Endodermal cell (in vitro differentiated cells): ENCODE measurements at places on chromosomes 12 and 14. TPM values are rescaled to one million over a fixed set of nuclear protein-coding genes. Genes with fewer than 3 reads are reported as not detected.

Gene CLEC4D
- total RNA-seq = 0.72 TPM in 1 of 3 replicates, not detected in the others

DNA sequence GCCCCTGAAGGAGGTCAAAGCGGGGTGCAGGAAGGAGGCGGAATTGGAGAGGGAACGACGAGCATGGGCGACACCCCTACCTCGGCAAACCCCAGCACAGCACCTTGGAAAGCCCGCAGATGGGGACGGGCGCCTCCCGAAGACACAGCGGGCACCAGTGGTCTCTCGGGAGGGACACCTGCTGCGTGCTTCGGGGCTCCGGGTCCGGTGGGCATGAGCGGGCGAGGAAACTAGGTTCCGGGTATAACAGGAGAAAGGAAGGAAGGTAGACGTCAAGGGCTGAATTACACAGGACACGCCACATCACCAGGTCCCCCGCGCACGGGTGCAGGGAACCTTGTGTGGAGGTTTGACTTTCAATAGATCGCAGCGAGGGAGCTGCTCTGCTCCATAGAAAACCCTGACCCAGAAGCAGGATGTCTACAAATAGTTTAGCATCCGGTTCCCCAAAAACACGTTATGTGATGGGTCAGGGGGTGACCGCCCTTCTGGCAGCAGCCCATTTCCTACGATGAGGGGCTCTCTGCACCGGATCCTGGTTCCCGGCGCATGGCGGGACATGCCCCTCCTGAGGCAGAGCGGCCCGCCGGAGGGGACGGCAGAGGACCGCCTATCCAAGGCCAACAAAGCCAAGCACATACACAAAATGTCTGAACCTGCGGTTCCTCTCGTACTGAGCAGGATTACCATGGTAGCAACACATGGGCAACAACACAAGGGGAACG lies 196.9 kb downstream of the ALG10 start:
- DNase-seq = no peak

DNA sequence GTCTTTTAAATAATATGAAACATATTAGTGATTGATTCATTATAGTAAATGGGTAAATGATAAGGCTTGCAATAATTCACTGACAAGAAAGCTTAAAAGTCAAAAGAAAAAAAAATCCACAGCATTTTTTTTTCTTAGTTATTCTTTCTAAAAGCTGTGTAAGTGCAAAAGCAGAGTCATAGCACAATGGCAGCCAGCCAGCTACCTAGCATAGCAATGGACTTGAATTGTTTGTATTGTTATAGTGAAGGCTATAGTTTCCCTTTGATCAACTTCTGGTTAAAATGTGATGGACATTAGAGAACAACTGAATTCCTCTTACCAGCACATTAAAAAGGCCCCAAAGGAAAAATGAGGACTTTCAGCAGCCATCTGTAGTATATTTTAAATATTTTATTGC lies 232.1 kb downstream of the NAV3 start:
- DNase-seq = no peak

DNA sequence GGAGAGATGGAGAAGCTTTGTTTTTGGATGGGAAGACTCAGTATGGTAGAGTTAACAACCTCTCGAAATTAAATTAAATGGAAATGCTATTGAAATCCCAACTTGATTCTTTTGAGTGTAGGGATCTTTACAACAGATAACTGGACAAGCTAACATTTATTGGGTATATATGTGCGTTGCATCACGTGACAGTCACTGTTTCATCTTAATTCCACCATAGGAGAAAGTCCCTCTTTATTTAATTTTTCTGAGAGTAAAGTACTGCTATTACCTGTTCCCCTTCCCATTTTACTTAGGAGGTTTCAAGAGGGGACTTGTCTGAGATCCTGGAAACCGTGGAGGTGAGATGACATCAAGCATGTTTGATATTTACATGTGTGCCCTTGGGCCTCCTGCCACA lies 11.1 kb upstream of the DAO start:
- DNase-seq = no peak

DNA sequence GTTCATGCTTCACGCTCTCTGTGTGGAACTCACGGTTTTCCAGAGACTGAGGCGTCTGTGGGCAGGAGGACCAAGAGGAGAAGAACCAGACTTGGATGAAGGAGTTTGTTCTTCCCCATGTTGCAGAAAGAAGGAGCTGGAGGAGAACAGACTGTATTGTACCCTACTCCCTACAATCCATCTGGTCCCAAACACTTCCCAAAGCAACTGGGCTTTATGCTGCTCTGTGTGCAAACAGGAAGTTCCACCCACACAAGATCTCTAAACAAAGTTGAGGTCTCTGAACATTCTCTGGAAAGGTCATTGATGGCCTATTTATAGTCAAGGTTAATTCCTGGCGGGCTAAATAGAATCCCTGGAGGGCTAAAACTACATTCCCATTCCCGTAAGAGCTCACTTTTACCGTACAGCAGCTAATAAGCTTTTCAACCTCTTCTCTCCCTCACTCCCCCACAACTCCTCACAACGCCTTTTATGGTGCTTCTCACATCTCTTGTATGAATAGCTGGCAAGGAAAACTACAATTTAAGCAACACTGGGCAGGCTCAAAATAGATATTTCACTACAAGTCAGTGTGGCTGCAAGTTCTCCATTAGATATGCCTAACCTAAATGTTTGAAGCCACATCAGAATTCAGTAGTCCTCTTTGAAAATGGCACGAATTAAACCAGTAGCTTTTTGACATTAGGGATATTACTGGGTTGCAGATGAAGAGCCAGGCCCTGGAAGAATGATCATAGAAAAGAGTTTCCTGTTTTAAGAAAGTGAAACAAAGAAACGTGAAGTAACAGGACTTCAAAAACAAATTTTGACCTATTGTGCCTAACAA lies at the start of gene A2M:
Gene A2M, minus strand, starts transcription at position 189 of the 829 bp plus-strand sequence. Its CDS starts 70 bp downstream, at position 119.
- DNase-seq = no peak

- no peak for DNase-seq
These were observed 7.4 kb downstream of the NKX2-1 start for GRCh38 chr14:36512585-36513003.

DNA sequence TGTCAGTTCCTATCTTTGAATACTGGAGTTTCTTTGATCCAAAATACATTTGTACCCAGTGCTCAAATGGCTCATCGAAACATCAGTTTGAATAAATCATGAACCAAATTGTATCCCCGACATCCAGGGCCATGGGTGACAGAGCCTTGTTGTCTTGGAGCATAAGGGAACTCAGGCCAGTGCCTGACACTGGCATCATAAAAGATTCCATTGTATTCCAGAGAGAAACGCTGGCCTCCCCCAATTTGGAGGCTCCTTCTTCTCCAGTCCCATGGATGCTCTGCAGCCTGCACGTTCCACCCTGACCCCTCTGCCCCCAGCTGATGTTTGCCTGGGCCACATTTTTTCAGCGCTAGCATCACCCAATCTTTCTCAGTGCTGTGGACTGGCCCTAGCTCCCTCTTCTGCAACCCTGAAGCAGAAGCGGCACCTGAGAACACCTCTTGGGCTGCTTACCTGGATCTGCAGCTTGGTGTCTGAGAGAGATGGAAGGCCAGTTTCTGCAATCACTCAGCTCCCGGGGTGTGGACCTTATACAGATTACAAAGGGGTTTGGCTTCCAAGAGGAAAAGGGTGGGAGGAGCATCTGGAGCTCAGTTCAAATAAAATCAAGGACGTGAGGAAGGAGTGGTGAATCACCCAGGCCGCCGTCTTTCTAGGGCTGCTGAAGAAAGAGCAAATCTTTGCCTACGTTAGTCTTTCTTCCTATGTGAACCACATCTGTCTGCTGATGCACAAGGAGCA lies at the start of gene RNASE1:
Gene RNASE1, minus strand, starts transcription at position 504 of the 744 bp plus-strand sequence. CDS start 776 bp downstream, outside the sequence.
- DNase-seq = no peak

GRCh38 chr12:4311776-4312175 lies 9.2 kb upstream of the TIGAR start:
- no peak for DNase-seq

DNA sequence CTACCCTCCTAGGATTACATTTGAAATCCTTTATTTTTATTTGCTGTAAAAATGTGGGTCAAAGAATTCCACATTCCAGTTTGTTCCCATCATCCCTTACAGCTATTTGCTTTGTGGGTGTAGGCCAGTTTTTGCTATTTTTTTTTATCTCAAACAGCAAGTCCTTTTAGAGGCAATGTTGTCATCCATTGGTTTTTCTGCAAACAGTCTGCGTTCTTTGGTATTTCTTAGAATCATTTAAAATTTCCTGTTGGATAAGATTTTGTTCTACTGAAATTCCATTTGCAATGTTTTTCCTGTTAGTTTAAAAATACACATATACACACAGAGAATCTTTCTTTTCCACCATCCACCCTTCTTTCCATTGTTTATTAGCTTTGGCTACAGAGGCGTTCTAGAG lies 53.3 kb upstream of the STK38L start:
- no peak for DNase-seq

DNA sequence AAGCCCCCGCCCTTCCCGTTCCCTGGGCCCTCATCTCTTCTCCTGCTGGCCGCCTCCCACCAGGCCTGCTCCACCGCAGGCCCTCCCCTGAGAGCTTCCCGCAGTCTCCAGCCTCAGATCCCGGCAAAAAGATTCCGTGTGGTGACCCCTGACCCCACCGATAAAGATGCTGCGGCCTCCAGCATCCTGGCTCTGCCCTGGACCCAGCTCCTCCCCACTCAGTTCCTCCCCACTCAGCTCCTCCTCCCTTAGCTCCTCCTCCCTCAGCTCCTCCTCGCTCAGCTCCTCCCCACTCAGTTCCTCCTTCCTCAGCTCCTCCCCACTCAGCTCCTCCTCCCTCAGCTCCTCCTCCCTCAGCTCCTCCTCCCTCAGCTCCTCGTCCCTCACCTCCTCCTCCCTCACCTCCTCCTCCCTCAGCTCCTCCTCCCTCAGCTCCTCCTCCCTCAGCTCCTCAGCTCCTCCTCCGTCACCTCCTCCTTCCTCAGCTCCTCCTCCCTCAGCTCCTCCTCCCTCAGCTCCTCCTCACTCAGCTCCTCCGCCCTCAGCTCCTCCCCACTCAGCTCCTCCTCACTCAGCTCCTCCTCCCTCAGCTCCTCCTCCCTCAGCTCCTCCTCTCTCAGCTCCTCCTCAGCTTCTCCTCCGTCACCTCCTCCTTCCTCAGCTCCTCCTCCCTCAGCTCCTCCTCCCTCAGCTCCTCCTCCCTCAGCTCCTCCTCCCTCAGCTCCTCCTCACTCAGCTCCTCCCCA lies 17.0 kb downstream of the NOC4L start:
- DNase-seq = no peak

DNA sequence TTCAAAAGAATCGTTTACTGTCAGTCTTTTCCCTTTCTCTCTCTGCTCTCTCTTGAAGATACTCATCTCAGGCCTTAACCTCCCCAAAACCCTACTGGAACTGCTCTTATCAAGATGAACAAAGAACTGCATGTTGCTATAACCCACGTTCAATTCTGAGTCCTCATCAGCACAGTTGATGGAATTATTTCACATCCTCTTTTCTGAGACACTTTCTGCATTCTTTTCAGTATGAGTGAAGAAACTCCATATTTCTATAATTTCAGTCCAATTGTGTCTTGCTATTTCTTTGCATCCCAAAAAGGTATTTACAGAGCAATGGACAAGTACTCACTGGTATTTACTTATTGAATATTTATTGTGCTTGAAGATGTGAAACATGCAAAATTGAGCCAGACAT lies 160.1 kb upstream of the CPNE8 start:
- no peak for DNase-seq

DNA sequence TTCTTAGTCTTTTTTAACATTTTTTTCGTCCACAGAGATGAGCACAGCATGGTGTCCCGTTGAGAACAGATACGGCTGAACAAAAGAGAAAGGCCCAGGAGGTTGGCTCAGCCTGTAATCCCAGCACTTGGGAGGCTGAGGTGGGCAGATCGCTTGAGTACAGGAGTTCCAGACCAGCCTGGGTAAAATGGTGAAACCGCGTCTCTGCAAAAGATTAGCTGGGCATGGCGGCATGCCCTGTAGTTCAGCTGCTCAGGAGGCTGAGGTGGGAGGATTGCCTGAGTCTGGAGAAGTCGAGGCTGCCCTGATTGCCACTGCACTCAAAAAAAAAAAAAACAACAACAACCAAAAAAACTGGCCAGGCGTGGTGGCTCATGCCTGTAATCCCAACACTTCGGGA lies 5.9 kb upstream of the EP400 start:
- DNase-seq = peak; percentile 33

- DNase-seq = no peak
These were observed 25.0 kb downstream of the GOLGA5 start for GRCh38 chr14:92819011-92819597.

- no peak for DNase-seq
These were observed 239.7 kb downstream of the BCAT1 start for GRCh38 chr12:24709216-24709615.

- peak; percentile 99 for DNase-seq
These were observed at the start of gene PIP4P1 for GRCh38 chr14:20461225-20462141. TSS of gene PIP4P1 (minus strand) at chr14:20461434. CDS start at chr14:20461325, 109 bp downstream.

DNA sequence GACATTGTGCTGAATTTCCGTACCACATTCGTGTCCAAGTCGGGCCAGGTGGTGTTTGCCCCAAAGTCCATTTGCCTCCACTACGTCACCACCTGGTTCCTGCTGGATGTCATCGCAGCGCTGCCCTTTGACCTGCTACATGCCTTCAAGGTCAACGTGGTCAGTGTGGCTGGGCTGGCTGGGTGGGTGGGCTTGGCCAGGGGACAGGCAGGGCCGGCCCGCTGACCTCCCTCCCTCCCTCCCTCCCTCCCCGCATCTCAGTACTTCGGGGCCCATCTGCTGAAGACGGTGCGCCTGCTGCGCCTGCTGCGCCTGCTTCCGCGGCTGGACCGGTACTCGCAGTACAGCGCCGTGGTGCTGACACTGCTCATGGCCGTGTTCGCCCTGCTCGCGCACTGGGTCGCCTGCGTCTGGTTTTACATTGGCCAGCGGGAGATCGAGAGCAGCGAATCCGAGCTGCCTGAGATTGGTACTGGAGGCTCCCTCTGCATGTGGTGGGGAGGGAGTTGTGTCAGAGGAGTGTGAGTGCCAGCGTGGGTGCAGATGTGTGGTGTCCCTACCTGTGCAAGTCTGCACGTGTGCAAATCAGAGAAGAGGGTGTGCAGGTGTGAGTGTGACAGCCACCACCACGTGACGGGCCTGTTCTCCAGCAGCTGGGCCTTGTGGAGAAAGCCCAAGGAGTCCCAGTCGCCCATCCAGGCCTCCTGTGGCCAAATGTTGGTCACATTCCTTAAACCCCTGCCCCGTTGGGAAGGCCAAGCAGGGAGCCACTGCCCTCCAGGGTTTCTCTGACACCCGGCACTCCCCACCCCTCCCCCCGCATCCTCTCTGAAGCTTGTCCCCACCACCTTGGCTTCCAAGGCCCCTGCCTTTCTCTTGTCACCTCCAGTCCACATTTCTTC lies 5.3 kb downstream of the KCNH3 start:
- DNase-seq = peak; percentile 86

DNA sequence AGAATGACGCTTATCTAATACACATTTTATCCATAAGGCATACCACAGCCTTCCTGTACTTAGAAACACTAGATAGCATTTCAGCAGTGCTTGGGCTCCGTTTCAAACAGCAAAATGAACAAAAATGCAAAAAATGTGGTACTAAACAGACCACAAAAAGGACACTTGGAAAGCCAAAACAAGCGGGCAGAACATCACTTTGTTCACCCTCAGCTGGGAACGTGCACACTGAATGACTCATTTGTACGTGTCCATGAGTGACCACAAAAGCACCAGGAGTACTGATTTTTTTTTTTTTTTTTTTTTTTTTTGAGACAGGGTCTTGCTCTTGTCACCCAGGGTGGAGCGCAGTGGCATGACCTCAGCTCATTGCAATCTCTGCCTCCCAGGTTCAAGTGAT lies 8.9 kb upstream of the FOXN3 start:
- DNase-seq = no peak

GRCh38 chr14:61746881-61747280 lies 15.3 kb upstream of the SNAPC1 start:
- no peak for DNase-seq
